ENCODE measurements at places on chromosomes 11 and 22.

DNA sequence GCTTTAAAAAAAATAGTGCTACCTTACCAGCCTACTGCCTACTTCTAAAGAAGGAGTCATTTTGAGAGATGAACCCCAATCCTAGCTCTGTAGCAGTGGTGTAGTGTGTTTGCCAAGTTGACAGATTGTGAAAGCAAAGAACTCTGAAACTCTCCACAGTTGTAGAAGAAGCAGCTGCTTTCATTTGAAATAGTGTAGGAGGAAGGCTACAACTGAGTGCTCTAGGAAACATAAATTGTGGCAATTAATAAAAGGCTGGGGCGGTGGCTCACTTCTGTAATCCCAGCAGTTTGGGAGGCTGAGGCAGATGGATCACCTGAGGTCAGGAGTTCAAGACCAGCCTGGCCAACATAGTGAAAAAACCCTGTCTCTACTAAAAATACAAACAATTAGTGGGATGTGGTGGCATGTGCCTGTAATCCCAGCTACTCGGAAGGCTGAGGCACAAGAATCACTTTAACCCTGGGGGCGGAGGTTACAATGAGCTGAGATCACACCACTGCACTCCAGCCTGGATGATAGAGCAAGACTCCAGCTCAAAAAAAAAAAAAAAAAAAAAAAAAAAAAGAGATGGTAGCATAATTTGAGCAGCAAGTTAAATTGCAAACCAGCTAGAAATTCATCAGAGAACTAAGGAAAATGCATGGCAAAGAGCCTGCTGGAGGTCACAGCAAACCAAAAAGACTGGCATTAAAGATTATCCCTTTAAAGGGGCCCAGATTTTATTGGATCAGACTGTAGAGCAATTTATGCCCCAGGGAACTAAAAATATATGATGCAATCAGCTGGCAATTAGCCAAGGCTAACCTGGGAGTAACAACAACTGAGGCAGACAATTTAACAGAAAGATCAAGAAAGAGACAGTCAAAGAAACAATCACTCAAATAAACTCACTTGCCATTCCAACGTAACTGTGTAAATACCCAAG lies 112.6 kb downstream of the LUZP2 start:
- DNase-seq: no peak

DNA sequence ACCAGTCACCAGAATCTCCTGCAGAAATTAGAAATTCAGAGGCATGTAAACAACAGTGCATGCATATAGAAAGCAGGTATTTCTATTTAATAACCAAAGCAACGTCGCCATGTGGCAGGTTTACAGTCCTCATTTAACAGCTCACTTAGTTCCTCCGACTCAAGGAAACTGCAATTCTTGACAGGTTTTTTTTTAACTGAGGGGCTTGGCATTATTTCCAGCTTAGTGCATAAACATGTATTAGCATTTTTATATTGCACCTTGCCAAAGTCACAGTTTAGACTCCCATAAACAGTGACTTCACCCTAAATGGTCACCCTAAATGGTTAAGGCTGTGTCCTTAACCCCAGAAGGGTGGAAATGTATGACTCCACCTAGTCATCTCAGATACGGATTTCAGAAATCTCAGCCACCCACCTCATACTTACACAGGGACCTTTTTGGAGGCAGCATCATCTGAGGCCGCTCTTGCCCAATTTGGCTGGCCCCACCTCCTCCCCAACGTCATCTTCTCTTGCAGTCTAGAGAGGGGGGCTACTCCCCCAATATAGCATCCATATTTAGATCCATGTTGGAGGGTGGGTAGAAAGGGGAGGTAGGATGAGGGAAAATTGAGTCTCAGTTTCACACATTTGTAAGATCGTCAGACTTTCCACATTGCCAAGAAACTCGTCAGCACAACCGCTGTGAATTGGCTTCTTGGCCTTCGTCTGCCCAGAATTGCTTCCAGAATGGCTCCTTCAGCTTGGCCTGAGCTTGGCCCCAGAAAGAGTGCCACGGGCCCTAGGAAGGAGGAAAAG lies 31.8 kb upstream of the SLC35C1 start:
- DNase-seq: no peak

DNA sequence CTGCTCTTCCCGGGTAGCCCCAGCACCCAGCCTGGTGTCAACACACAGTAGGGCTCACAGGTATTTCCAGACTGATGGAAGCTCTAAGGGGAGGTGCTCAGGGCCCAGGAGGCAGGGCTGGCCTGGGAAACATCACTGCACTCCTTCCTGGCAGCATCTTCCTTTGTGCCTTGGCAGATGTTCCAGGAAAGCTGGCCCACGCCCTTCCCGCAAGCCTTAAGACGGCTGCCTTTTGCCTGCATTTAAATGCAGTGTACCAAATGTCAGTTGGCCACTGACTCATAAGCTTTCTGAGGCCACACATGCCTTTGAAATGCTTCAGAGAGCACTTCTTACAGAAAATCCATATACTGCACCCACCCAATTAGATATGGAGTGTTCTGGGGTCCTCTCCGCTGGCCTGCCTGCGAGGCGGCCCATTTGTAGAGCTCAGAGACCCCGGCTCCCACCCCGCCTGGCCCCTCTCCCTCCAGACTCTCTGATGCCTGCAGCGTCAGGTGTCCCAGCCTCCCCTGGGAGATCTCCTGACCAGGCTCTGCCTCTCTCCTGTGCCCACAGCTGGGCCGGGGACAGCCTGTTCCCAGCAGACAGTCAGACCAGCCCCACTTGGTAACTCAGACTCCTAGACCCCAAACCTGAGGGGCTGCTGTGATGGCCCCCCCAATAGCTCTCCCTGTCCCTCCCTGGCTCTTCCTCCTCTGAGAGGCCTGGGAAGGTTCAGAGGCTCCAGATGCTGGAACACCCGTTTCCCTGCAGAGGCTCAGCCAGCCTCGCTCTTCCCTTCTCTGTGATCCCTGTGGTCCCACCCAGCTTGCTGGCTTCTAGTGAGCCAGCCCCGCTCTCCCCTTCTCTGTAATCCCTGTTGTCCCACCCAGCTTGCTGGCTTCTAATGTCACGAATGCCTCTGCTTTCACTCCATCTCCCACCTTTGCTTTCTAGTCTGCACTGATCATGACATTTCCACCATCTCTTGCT lies 47.6 kb upstream of the THY1 start:
- no peak for DNase-seq

DNA sequence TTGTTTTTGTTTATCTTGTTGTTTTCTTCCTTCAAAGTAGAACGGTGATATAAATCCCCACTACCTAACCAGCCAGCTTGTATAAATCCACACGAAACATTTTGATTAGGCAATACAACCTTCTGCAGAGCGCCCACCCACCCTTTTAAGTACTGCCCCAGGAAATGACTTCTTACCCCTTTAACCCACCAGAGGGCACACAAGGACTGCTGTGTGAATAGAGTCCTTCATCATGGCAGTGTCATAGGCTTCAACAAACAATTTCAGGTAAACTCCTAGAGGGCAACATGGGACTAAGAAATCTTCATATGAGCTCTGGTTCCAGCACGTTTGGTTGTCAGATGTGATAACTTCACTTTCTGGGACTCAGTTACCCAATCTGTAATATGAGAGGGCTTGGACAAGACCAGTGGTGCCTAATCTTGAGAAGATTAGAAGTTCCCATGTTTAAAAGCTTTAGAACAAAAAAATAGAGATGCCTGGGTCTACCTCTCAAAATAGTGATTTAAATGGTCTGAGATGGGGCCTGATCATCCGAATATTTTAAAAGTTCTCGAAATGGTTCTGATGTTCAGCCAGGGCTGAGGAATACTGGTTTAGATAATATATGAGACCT lies 56.1 kb downstream of the PIWIL4 start:
- peak; percentile 47 for DNase-seq

GRCh38 chr11:119062779-119063178 lies 4.8 kb upstream of the VPS11 start:
- DNase-seq: no peak

DNA sequence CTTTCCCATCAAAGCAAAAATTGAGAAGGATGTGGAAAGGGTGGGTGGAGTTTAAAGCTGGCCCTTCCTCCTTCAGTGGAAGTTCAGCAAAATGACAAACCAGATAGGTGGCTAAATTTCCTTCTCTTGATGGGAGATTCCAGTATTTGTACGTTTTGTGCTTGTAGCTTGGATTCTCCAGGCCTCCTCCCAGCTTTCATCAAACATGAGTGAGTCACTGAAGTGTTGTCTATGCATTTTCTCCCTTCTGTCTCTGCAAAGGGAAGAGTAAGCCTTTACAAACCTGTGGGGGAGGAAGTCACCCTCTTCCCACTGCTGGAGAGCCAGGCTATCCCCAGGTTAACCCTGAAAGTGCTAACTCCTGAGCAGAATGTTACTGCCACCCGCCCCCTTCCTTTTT lies 6.4 kb downstream of the MARK2 start:
- DNase-seq: no peak

DNA sequence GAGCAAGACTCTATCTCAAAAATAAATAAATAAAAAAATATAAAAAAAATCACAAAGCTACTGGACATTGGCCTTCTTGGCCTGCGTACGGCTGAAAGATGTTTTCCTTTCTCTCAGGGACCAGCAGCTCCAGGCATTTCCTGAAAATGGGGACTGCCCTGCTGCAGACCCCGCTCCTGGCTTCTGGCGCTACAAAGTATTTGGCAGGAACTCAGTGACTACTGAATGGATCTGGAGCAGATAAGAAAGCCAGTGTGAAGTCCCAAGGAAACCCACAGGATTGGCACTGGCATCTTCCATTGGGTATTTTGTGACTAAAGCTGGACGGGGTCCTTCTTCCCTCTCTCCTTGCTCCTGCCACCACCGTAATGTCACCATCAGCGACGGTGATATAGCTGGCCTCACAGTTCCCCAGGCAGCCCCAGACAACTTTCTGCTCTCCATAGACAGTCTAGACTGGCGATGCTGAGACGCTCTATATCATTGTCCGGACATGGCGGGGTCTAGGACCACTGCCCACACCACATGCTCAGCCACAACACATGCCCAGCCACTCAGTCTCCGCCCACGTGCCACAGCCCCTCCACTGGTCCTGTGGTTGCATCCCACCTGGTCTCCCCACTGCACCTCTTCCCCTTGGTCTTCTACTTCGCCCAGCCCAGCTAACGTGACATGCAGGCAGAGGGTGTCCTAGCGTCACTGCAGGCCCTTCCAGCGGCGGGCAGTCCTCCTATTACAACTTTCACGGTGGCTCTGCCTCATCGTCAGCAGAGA lies 22.7 kb upstream of the YPEL1 start:
- no peak for DNase-seq

GRCh38 chr22:50119768-50120251 lies 30.0 kb downstream of the MOV10L1 start:
- no peak for DNase-seq

DNA sequence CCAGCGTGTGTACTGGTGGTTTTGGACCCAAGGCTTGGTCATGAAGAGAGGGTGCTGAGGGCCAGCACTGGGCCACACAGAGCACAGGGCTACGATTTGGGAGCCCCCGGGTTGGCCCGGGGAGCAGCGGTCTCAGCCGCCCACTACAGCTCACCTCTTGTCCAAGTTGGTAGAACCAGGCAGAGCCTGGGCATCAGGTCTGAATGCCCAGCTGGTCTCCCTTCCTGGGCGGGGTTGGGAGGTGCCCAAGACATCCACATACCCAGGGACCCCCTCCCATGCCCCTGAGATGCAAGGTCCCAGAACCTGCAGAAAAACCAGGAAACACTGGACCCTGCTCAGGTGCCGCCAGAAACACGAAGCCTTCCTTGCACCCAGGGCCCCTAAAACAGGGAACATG lies 18.0 kb downstream of the CELSR1 start:
- no peak for DNase-seq

DNA sequence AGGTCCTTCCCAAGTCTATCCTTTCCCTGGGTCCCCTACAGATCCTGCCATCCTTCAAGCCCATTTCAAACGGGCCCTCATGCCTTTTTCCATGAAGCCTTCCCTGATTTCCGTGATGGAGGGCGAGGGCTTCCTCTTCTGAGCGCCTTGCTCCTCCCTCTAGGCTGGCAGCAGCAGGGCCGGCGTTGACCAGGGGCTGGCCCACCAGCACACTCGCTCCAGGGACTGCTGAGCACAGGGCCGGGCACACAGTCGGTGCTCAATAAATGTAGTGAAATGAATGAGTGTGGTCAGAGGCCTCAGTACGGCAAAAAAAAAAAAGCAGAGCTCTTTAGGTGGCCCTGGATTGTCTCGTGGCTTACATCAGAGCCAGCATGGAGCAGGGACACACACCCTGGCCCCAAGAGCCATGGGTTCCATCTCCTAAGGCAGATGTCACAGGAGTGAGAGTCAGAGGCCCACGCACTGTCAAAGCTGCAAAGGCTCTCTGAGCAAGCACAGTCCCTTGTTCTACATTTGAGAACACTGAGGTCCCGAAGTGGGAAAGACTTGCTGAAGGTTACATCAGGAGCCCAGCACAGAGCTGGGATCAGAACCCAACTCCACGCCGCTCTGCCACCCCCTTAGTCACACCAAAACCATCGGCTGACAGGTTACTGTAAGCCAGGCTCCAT lies 3.1 kb downstream of the IL2RB start:
- DNase-seq: no peak

- DNase-seq: no peak
Observed at GRCh38 chr11:44088871-44089270, 6.6 kb upstream of the EXT2 start.

GRCh38 chr22:23696326-23696851 lies 5.6 kb downstream of the RGL4 start:
- no peak for DNase-seq

GRCh38 chr11:57936050-57936418 lies 87.6 kb upstream of the OR9Q1 start:
- DNase-seq: no peak

DNA sequence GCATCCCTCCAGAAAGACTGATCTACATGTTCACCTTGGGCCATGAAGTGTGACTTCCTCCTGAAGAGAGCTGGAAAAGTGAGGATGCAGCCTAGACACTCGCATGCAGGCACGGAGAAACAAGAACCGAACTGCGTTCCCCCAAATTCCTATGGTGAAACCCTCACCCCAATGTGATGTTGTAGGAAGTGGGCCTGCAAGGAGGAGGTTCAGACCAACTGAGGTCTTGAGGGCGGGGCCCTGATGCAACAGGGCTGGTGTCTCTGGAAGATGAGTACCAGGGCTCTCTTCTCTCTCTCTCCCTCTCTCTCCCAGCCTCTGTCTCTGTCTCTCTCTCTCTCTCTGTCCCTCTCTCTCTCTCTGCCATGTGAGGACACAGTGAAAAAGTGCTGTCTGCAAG lies 501.1 kb downstream of the BRD1 start:
- no peak for DNase-seq

GRCh38 chr11:87583931-87584330 lies 546.2 kb downstream of the TMEM135 start:
- no peak for DNase-seq

DNA sequence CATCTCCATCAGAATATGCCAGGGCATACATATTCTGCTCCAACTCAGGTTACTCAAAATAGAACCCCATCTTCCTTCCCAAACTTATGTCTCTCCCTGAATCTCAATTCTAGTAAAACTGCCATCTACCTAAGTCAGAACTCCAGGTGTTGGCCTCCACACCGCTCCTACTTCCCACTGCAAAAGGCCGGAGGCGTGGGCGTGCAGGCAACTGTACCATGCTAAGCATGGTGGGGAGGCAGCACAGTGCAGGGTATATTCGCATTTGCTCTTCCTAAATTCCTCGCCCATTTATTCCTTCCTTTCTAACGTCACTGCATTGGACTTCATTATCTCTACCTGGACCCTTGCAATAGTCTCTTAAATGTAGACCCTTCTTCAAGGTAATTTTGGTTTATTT lies 97.8 kb downstream of the MICAL3 start:
- no peak for DNase-seq
